ENCODE measurements at places on chromosomes 1 and 21.

DNA sequence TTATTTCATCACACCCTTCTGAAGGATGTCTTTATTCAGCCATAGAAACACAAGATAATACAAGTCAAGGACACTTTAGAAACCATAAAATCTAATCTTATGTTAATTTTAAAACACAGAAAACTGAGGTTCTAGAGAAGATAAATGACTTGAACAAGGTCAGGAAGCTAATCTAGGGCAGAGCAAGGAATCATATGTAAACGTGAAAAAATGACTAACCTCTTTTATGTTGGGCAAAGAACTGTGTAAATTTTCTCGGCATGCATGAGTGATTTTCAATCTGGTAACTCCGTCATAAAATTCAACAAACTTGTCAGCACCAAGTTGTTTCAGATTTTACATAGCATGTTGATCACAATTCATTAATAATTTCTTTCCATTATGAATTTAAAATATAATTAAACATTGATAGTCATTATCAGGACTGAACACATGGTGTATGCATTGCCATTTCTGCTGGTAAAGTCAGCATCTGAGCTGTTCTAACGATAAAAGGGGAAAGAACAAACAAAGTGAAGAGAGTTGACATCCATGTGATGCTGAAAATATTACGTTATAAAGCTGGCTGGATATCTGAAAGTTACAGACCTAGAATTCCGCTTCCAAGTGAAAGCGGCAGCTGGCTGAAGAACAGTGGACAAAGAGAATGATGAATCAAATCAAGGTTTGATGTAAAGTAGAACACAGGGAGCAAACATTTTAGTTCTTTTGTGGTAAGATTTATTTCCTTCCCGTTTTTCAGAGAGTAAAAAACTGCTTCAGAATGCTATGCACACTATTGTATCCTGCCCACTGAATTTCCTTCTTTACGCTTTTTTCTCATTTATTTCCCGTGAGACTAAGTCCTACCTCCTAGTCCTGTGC, 1037.4 kb upstream of the TMPRSS15 start:
- no peak for DNase-seq

DNA sequence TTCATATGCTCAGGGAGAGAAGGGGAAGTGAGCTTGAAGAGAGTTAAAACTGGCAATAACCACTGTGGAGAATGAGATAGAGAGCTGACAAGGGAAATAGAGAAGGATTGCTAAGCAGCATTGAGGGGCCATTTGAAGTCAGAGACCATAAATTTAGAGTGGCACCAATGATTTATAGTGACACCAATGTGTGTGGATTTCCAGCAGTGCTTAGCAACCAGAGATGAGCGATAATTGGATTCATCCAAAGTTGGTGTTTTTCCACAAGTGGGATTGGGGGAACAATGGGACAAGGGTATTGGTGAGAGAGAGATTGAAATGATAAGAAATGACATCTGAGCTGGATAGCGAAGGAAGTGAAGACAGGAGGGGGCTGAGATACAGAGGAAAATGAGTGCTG, 114.1 kb downstream of the C1orf94 start:
- no peak for DNase-seq

GRCh38 chr1:239247285-239247684, 139.1 kb upstream of the CHRM3 start:
- no peak for DNase-seq

DNA sequence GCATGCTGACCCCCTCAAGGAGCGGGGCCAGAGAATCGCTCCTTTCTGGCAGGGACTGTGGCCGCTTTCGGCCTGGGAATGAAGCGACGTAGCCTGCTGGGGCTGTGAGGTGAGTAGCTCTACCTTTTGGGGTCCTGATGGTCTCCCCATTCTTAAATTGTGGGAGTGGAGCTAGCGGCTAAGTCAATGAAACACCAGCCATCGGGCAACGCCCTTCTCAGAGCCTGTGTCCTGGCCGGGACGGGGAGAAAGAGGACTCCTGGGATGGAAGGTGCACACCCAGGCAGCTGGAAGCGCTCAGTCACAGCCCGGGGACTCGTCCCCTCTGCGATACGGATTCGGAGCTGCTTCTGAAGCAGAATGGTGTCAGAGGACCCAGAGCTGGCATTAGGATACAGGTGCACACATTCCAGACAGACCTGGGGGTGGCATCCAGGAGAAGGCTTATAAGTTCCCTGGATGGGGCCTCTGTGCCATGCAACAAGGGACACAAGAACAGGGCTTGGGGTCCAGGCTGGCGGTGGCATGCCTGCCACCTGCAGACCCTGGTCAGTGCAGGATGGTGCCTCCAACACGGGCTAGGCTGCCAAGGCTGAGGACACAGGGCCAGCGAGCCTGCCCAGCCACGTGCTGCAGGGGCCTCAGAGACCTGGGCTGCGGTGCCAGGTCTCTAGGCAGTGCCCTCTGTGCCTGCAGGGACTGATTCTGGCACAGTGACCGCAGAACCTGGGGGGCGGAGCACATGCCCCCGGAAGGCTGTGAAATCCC, 945 bp upstream of the WNT9A start:
- no peak for DNase-seq

DNA sequence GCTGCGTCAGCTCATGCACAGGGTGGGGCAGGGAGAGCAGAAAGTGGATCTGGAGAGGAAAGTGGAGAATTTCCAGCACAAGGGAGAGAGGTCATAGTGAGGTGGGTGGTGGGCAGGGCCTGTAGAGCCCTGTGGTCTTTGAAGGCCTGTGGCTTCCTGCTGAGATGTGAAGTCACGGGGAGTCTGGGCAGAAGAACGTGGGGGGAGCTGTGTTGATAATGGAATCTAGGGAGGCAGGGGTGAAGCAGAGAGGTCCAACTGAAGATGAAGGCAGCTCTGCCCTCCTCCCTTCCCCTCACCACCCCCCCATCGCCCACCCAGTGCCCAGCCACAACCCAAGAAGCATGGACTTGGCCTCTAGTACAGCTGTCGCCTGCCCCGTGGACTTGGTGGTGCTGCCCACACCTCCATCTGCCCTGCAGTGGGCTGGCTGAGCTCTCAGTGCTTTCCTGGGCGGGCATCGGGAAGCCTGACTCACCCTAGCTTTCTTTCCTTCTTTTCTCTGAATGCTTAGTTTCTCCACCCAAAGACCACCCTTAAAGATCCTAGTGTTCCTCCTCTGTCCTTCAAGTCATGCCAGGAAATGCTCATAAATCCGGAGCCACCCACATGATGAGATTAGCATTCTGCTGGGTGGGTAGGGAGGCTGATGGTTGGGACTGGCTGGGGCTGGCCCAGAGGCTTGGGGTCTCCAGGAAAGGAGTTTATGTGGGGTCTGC, 186.1 kb downstream of the TRABD2B start:
- no peak for DNase-seq

- DNase-seq = no peak
These were observed 6.1 kb downstream of the PRDM15 start for GRCh38 chr21:41873005-41873404.

DNA sequence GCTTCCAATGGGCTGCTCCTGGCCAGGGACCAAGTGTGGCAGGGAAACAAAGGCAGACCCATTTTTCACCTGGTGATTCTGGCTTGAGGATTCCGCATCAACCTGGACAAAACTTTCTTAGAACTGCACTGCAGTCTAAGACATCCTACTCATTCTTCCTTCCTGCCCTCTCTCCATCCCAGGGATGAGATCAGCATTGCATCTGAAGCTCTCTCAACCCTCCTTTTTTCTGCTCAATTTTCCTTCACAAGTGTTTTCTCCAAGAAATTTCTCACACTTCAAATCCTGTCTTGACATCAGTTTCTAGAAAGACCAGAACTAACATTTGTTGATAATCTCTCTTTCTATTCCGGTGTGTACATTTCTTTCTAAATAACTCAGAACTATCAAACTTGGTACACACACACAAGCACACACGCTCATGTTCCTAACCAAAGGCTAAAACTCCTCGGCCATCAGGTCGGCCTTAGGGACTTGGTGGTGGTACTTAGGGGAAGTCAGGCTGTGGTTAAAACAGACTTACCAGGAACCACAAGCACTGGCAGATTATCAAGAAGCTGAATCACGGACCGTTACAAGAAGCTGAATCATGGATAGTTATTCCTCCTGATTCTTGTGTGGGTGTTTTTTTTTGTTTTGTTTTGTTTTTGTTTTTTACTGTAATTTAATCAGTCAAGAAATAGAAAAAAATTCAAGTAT, 21.0 kb upstream of the CXADR start:
- DNase-seq = no peak

DNA sequence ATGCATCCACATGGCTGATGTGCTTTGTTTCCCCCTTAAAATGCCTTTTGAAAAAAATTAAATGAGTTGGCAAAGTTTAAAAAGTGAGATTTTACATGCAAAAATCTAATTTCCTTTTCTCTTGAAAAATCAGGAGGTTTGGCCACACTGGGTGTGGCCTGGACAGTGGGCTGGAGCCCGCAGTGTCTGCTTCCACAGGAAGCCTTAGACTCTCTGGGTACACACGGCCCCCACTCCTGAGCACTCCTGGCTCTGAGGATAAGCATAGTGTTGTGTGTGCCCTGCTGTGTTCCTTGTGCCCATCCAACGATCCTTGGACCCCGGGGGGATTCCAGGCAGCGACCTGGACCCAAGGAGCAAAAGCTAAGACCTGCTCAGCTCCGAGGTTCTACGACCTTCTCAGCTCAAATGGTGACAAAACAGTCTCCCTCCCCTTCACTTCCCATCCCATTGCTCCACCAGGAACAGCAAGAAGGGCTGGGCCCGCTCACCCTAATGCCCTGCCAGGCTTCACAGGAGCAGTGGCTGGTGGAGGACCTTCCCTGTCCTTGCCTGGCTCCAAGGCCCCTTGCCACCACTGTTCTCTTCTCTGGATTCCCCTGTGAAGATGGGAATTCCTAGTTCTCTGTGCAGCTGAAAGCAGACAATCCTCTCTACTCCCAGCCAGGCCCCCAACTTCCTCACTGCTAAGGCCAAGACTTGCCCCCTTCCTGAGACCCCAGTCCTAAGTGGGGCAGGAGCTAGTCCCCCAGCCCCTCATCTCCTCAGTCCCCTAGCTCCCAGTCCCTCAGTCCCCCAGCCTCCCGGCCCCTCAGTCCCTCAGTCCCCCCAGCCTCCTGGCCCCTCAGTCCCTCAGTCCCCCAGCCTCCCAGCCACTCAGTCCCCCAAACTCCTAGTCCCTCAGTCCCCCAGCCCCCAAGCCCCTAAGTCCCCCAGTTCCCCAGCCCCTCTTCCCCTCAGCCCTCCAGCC, 395.8 kb downstream of the PTPRU start:
- no peak for DNase-seq

- no peak for DNase-seq
These were observed 4.4 kb upstream of the PRRX1 start for GRCh38 chr1:170659399-170660035.

GRCh38 chr1:26824731-26825130, 1.8 kb upstream of the ZDHHC18 start:
- DNase-seq = no peak

- no peak for DNase-seq
These were observed 5.7 kb upstream of the CYP4B1 start for GRCh38 chr1:46793126-46793525.

- DNase-seq = no peak
These were observed 198.9 kb downstream of the NTNG1 start for GRCh38 chr1:107339775-107340174.

DNA sequence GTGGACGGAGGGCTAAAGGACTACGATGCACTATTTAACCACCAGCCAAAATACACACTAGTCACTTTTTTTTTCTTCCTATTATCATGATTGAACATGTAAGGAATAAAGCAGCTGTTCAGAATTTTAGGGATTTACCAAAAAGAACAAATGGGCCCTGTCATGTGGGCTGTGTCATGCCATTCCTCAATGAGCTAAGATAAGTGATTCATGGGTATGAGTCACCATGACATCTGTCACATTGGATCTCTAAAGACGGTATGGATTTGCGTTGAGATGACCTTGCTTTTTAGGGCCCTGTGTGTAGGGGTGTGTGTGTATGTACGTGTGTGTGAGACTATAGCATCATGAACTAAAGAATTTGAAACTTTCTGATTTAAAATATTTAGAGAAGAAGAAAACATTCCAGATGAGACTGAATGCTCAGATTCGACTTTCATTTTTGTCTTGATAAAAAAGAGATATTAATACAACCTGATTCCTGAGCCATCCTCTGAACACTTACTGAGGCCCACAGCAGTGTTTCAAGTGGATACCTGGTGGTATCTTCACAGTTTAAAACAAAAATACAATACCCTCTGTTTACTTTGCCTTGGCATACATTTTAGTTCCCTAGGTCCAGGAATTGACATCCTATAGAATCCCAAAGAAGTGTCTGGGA, 246.1 kb upstream of the DUSP10 start:
- no peak for DNase-seq

Data from stimulated activated CD4-positive, alpha-beta T cell treated with anti-CD3 and anti-CD28 coated beads, Interleukin-4, amount 100 ng/mL, for 4 hours (primary cell).